NB4 (cell line): ENCODE measurements at places on chromosomes 6 and 20.

DNA sequence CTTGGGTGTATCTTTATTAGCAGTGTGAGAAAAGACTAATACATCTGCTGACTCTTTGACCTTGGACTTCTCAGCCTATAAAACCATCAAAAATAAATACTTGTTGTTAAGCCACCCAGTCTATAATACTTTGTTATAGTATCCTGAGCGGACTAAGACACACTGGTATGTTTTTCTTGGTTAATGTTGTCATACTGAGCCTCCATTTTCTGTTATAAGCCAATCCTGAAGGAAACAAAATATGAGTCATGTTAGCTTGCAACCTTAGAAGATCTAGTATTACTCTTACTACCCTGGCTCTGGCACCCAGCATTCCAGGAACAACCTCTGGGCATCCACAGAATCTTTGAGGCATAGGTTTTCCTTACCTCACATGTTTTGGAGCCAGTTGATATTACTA is 307.2 kb downstream of the FRK start:
- DNase-seq: no peak

- DNase-seq: peak; percentile 81
Observed at GRCh38 chr20:3248167-3248992, 9.4 kb upstream of the SLC4A11 start.

- DNase-seq: no peak
Observed at GRCh38 chr6:108159981-108160380, 5.8 kb upstream of the NR2E1 start.

- no peak for DNase-seq
Observed at GRCh38 chr6:150165020-150165702, 22.3 kb downstream of the PPP1R14C start.

- no peak for DNase-seq
Observed at GRCh38 chr6:164107297-164107995, 692.9 kb downstream of the QKI start.

GRCh38 chr6:112302142-112302705 is 44.9 kb upstream of the RFPL4B start:
- no peak for DNase-seq

- peak; percentile 95 for DNase-seq
Observed at GRCh38 chr6:166361077-166361429, 18.7 kb upstream of the SFT2D1 start.

DNA sequence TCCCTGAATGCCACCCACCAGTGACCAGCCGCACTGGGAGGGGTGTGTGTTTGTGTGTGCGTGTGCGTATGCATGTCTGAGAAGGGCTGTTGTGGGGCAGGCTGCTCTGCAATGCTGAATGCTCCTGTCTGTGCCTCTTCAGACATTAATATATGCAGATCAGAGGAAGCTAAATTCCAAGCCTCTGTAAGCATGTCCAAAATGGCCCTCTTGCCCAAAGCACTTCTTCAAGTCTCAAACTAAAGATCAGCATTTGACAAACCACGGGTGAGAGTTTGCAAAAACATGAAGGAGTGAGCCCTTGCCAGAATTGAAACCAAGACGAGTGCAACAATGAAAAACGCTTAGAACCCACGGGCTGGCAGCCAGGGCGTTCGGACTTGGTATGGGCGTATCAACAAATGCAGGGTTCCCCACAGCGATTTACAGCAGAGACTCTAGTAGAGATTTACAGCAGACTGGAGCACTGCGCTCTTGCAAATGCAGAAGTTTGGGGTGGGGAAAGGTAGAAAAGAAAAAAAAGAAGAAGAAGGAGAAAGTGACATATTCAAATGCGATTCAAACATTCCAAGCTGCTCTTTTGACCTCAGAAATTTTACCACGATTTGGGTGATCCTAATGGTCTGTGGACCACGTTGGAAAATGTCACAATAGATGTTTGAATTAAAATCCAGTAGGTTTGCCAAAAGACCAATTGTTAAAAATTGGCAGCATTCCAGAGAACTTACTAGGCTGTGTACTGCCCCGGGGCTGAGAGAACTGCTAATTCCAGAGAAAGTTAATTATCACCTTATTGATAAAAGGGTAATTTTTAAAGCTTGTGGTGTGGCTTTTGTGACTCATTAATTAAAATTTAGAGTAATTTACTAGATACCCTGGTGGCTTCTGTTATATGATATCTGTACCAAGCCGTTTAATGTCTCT is 3.5 kb downstream of the SCML4 start:
- no peak for DNase-seq
